ENCODE measurements at places on chromosomes 1 and 21.

DNA sequence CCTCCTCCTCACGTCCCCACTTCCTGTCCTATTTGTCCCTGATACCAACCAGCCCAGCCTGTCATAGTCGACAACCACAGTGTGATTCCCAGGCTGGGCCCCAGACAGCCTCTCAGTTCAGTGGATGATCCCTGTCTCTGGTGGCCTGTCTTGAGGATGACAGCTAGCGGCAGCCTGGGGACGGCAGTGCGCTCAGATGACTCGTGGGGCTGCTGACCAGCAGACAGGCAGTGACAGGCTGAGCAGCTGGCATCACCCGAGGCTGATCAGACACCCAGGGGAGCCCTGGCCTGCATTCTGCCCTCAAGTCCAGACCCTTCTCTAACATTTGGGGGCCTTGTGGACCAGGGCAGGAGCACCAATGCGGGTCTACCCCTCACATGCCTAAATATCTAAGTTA lies 21.0 kb downstream of the NKAIN1 start:
- no peaks in the 10 kb centered on the region for H3K4me1 ChIP-seq
- no peak overlapping the region for H3K4me3 ChIP-seq
- no peak for ATAC-seq

GRCh38 chr1:201653233-201653632 lies 114.3 kb downstream of the NAV1 start:
- no peak overlapping the region for H3K4me3 ChIP-seq
- no peak overlapping the region for H3K27ac ChIP-seq
- no peak for ATAC-seq
- no peaks in the 10 kb centered on the region for H3K36me3 ChIP-seq
- no peaks in the 10 kb centered on the region for H3K27me3 ChIP-seq

DNA sequence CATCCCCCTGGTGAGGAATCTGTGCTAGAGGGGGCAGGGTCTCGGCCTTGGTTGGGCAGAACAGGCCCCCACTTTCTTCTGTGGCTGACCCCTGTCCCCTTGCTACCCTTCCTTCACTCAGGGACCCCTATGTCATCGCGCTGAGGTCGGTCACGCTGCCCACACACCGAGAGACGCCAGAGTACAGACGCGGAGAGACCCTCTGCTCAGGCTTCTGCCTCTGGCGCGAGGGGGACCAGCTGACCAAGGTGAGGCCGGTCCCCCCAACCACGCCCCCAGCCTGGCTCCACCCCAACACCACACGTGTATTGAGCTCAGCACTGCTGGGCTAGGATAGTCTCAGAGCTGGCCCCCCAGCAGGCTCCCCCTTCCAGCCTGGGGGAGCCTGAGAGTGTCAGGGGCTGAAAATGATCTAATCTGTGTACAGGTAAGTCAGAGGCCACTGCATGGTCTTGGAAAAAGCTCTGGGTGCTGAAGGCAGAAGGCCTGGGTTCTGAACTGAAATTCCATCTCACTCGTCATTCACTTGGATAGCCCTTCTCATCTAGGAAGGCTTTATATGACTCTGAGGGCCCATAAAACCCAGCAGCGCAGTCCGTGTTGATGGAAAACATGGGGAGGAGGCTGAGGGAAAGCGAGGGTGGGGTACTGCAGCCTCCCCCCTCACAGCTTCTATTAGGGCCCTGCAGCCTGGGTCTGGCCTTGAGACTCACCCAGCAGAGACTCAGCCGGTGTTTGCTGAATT lies 15.3 kb downstream of the FAM151A start:
- H3K4me1 ChIP-seq = no peaks in the 10 kb centered on the region
- H3K27me3 ChIP-seq = no peaks in the 10 kb centered on the region
- no peak for ATAC-seq
- no peak overlapping the region for H3K27ac ChIP-seq

GRCh38 chr1:158087320-158087927 lies 93.3 kb upstream of the CD1D start:
- no peak overlapping the region for H3K27ac ChIP-seq
- H3K4me3 ChIP-seq = no peak overlapping the region
- H3K4me1 ChIP-seq = no peaks in the 10 kb centered on the region
- peak; percentile 62 for ATAC-seq
- H3K27me3 ChIP-seq = no peaks in the 10 kb centered on the region

- H3K36me3 ChIP-seq = no peaks in the 10 kb centered on the region
- H3K27me3 ChIP-seq = no peaks in the 10 kb centered on the region
- no peak overlapping the region for H3K4me3 ChIP-seq
- ATAC-seq = no peak
- H3K4me1 ChIP-seq = peaks cover 2% of the 10 kb centered on the region
Observed at GRCh38 chr1:41430582-41430981, 53.9 kb downstream of the EDN2 start.

DNA sequence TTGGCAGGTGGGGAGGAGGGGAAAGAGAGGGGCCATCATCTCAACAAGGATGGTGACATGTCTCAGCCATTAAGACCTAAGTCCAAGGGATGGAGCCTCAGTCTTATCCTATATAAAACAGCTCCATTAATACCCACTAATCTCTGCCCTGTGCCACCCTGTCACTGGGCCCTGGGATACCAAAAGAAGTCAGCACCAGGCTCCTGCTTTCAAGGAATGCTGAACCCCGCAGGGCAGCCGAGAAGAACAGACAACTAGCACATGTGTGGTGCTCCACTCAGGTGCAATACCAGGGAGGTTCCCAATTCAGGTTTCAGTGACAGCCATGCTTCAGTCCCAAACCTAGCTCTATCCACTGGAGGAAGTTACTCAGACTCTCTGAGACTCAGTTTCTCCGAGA lies 128.4 kb downstream of the GRIK3 start:
- no peak overlapping the region for H3K27ac ChIP-seq
- H3K27me3 ChIP-seq = peaks cover 18% of the 10 kb centered on the region

- no peaks in the 10 kb centered on the region for H3K36me3 ChIP-seq
- ATAC-seq = no peak
- no peak overlapping the region for H3K27ac ChIP-seq
- H3K4me3 ChIP-seq = no peak overlapping the region
- H3K27me3 ChIP-seq = no peaks in the 10 kb centered on the region
Observed at GRCh38 chr1:31013187-31013864, 52.2 kb downstream of the PUM1 start.

DNA sequence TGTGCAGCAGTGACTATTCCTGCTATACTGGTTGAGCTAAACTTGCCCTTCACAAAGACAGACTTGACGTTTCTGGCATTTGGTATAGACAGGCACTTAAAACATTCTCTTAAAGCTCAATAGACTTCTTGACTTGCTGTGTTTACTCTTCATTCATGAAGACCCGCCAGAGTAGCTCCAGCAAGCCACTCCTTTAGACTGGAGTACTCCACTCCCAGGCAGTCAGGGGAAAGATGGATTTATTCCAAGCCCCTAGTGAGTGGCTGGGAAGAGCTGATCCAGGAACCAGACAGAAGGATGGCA lies 70.7 kb downstream of the EVA1C start:
- ATAC-seq = no peak
- no peak overlapping the region for H3K27ac ChIP-seq
- H3K4me3 ChIP-seq = no peak overlapping the region
- no peaks in the 10 kb centered on the region for H3K4me1 ChIP-seq
- H3K27me3 ChIP-seq = no peaks in the 10 kb centered on the region
- H3K36me3 ChIP-seq = no peaks in the 10 kb centered on the region

GRCh38 chr1:229893762-229894444 lies 173.1 kb upstream of the GALNT2 start:
- no peak overlapping the region for H3K27ac ChIP-seq
- H3K27me3 ChIP-seq = no peaks in the 10 kb centered on the region
- no peak overlapping the region for H3K4me3 ChIP-seq
- H3K4me1 ChIP-seq = peaks cover 4% of the 10 kb centered on the region
- ATAC-seq = no peak

DNA sequence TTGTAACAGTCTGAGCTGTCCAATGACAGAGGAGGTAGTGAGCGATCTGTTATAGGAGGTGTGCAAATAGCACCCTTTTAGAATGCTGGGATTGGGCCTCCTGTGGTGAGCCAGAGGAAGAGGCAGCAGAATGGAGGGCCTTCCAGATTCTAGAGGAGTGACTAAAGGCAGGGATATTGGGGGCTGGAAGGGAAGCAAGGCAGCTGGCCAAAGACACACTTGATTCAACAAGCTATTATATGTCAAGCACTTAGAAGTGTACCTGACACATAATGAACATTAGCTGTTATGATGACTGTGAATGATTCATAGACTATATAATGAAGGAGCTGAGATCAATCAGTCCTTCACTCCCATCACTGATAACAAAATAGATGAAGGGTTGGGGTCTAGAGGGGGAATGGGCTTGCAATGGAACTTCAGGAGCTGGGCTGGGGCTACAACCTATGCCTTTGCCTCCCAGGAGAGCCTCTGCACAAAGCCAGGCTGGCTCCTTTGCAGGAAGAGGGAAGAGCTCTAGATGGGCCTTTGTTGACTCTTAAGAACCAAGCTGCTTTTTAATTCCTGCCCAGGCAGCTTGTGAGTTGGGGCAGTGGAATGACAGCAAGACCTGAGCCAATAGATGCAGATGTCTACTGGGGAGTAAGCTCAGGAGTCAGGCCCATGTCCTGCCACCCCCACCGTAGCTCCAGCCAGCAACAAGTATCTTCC lies 2.3 kb upstream of the MKNK1 start:
- no peak for ATAC-seq
- H3K27me3 ChIP-seq = no peaks in the 10 kb centered on the region
- H3K4me3 ChIP-seq = no peak overlapping the region
- H3K4me1 ChIP-seq = peaks cover 63% of the 10 kb centered on the region
- peaks cover 41% of the 10 kb centered on the region for H3K36me3 ChIP-seq

DNA sequence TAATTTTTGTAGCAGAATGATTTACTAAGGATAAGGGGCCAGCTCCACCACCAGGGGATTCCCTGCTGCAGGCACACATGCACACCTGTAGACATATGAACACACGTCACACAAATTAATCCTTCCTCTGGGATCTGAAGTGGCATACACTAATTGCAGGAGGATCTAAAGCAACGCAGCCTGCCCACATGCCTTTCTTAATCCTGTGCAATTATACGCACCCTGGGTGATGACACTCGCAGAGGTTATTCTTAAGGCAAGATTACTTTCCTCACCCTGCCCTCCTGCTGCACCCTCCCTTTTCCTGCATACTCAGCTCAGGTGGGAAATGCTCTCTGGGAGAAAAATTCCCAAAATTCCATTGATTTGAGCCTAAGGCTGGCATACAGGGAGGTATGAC lies 7.5 kb upstream of the LORICRIN start:
- H3K4me1 ChIP-seq = no peaks in the 10 kb centered on the region
- no peak overlapping the region for H3K27ac ChIP-seq
- no peak overlapping the region for H3K4me3 ChIP-seq
- no peaks in the 10 kb centered on the region for H3K36me3 ChIP-seq
- peaks cover 22% of the 10 kb centered on the region for H3K27me3 ChIP-seq

DNA sequence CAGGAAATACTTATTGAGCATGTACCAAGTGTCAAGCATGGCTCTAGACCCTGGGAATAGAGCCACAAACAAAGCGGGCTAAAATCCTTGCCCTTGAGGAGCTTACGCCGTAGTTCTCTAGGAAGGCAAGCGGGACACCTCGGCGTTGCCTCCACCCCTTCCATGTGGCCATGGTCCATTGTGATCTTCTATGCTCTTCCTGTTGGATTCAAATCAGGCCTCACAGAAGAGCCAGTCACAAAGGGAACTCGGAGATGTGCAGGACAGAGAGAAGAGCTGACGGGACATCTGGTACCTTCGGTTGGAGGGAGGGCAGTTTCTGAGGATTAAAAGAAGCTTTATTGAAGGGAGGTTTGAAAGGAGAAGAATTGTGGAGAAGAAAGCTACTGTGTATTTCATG lies 129.3 kb downstream of the TMEM53 start:
- no peaks in the 10 kb centered on the region for H3K36me3 ChIP-seq
- no peak overlapping the region for H3K27ac ChIP-seq
- no peaks in the 10 kb centered on the region for H3K4me1 ChIP-seq
- no peak for ATAC-seq
- no peak overlapping the region for H3K4me3 ChIP-seq
- H3K27me3 ChIP-seq = peaks cover 57% of the 10 kb centered on the region

GRCh38 chr21:42614811-42615351 lies 38.5 kb upstream of the PDE9A start:
- no peak overlapping the region for H3K4me3 ChIP-seq
- ATAC-seq = no peak
- H3K36me3 ChIP-seq = no peaks in the 10 kb centered on the region
- no peaks in the 10 kb centered on the region for H3K4me1 ChIP-seq
- H3K27ac ChIP-seq = no peak overlapping the region

DNA sequence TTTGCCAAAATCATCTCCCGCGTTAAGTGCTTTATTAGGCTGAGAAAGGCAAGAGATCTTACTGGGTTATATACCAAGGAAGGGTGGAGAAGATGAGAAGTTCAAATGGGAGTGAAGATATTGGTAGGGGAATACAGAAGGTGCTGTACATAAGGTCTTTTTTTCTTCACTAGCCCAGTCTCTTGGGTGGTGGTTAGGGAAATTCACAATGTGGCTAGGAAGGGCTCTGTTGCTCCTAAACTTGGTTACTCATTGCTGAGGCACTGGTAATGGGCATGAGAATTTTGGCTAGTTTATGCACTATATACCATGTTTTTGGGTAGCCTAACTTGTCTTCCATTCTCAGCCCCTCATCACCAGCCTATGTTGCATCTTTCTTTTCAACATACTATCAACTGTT lies 50.6 kb downstream of the LHX4 start:
- no peaks in the 10 kb centered on the region for H3K36me3 ChIP-seq
- no peak overlapping the region for H3K27ac ChIP-seq
- H3K27me3 ChIP-seq = no peaks in the 10 kb centered on the region
- no peaks in the 10 kb centered on the region for H3K4me1 ChIP-seq
- H3K4me3 ChIP-seq = no peak overlapping the region

DNA sequence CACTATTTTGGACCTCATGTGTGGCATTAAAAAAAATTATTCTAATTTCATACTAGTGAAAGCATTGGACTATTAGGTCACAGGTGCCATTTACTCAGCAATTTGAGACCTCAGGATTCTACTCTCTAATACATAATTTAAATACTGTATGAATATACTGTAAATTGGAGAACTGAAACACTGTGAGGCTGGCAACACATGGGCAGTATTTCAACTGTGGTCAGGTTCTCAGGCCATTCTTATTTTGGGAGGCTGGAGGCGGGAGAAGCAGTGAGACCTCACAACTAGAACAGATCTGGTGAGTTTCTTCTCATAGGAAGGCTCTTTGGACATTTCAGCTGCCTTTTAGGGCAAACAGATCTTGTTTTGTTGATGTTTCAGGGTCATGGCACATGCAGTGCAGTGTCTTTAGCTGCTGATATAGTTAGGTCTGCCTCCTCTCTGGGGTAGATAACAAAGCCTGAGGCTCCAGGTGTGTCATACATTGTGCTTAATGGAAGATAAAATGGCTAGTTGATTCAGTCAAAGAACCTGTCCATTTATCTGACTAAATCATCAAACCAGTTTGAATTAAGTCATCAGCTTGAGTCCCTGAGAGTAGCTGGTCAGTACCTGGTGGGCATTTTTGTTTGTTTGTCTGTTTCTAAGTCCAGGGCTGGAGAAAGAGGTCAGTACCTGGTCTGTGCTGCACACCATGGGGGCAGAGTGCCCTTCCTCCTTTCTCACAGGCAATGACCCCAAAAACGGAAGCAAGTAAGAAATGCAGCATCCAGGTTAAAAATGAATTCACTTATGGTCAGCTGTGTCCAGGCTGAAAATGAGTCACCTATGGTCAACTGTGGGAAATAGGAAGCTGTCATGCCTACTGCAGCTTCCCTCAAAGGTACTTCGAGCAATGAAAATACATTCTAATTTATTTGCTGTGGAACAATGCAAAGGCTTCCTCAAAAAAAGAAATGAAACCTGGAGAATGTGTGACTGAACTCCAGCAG lies 216.2 kb downstream of the SDCCAG8 start:
- no peak overlapping the region for H3K27ac ChIP-seq
- no peaks in the 10 kb centered on the region for H3K27me3 ChIP-seq
- ATAC-seq = no peak
- H3K36me3 ChIP-seq = peaks cover 5% of the 10 kb centered on the region
- H3K4me1 ChIP-seq = peaks cover 4% of the 10 kb centered on the region

Measured in gastroesophageal sphincter (tissue), 4 donors.